ENCODE measurements at places on chromosomes 3 and 15.

DNA sequence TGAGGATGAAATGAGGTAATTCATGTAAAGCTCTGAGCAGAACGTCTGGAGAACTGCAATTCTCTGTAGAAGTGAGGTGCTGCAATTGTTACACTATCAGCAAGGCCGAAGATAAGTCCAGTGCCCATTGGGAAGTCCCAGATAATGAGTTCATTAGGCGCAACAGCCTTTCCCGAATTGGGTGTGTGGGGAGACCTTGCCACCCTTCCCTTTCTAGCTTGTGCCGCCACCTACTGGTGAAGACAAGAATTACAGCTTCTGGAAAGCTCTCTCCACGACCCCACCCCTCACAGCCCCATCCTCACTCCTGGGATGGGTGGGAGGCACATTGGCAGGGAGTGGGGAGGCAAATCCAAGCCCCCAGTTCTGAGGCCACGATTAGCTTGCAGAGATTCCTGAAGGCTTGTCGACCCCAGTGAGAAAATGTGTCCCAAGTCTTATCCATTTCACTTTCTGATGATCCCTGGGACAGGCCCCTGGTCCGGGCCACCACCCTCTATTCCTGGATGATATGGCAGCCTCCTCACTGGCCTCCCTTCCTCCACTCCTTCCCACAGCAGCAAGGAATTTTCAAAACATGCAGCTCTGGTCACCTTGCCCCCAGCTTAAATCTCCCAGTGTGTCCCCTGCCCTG, 36.4 kb downstream of the FAM3D start:
- peak; percentile 9 for DNase-seq

- peak; percentile 58 for DNase-seq
These were observed 12.1 kb upstream of the RTP2 start for GRCh38 chr3:187714404-187714979.

- no peak for DNase-seq
These were observed 72.1 kb upstream of the ITGA11 start for GRCh38 chr15:68503791-68504680.

DNA sequence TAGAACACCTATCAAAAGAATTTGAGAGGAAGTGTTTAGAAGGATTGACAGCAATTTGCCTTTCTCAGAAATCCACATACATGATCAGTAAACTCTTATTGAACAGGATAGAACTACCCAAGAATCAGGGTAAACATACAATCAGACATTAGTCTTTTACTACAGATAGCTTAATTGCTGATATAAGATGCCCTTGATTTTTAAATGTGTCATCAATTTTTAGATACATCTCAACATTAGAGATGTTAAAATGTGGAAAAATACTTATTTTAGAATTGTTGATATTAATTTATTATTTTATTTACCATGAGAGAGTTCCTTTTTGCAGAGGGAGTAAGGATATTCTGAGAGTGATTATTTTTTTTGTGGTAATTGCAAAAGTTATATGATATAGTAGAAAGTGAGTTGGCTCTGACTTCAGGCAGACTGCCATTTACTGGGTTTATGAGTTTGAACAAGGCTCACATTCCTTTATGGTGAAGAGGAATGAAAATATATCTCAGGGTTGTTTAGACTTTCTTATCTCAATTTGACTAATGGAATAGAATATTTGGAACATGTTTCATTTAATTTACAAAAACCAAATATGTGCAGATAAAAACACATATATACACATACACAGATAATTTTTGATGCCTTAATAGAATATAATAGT, 302.8 kb upstream of the GOLIM4 start:
- DNase-seq, result no peak

- DNase-seq, result no peak
These were observed 245.2 kb downstream of the EFHB start for GRCh38 chr3:19688767-19689166.

DNA sequence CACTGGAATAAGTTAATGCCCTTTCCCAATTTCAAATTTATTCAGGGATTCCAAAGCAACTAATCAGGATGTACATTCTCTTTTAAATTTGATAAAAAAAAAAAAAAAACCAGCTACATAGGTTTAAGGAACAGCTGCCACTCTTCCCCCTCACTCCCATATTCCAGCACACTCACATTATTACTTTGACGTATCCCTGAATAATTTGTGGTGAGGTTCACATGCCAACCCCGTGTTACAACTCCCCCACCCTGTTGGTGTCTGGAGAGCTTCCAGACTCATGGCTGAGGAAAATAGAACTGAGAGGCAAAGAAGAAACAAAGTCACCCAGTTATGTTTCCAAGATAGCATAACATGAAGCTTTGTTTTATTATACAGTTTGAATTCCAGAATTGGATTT, 300.5 kb upstream of the MME start:
- DNase-seq, result no peak

DNA sequence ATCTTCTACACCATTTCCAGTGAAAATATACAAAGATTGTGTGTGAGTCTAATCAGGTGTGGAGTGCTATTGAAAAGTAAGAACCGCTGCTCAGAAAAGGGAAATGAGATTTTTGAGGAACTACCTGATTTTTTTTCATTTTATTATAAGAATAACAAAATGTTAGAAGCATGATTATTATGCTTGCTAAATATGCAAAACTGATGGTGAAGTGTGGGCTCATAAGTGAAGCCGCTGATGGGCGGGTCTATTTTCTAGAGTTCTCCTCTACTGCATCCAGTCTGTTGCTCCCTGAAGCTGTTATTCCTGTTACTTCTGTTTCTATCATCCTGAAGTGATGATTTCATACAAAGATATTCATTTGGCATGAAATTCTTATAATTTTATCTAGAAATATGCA, 612.0 kb downstream of the CADM2 start:
- no peak for DNase-seq

GRCh38 chr3:43288850-43289249, 2.5 kb downstream of the SNRK start:
- no peak for DNase-seq

DNA sequence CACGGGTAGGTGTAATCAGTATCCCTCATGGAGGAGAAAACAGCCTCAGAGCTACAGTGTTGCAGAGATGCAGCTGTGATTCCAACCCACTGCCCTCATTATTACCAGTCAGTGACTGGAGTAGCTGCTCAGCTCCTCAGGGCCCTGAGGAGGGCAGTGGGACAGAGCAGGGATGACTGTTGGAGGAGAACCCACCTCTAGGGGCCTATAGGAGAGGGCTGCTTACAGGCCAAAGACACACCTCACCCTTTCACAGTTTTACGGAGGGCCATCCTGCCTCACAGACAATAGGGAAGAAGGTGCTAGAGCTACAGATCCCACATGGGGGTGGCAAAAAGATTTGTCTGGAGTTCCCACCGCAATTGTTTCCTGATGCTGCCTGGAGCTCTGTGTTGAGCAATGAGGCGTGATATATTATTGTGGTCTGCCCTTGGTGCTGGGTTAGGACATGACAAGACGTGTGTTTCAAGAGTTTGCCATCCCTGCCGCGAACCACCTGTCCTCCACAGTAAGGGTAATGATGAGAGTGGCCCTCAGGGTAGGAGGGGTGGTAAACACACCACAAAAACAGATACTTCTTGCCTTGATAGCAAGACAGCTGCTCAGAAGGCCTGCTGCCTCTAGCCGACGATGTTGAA, 140.5 kb upstream of the TPM1 start:
- no peak for DNase-seq

DNA sequence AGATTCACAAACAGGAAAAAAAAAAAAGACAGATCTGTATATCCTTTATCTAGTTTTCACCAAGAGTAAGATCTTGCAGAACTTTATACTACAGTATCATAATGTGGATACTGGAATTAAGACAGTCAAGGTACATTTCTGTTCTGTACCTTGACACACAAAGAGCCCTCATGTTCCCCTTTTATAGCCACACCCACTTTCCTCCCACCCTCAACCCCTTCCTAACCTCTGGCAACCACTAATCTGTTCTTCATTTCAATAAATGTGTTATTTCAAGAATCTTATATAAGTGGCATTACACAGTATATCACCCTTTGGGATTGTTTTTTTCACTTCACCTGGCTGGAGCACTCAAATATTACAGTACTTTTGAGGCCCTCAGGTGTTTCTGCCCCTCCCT, 3.6 kb upstream of the RAB6B start:
- no peak for DNase-seq

- peak; percentile 76 for DNase-seq
These were observed 4.7 kb upstream of the GOLGA8B start for GRCh38 chr15:34588046-34588674.

DNA sequence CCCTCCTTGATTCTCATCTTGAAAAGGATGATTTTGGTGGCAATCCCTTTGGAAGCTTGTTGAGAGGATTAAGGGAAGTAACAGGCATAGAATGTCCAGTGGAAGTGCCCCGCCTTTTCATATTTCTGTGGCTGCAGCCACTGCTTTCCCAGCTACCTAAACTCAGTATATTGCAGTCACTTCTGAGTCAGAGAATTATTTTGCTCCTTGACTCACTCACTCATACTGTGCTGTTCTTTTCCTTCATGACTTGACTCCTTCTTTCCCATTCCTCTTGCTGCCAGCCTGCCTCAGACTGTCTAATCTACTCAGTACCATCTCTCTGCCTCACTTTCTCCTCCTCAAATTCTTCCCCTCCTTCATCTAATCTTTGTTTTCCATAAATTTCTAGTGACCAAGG, 26.5 kb upstream of the POLR2M start:
- no peak for DNase-seq

- DNase-seq, result no peak
These were observed 273.3 kb downstream of the NSUN3 start for GRCh38 chr3:94336046-94336753.

DNA sequence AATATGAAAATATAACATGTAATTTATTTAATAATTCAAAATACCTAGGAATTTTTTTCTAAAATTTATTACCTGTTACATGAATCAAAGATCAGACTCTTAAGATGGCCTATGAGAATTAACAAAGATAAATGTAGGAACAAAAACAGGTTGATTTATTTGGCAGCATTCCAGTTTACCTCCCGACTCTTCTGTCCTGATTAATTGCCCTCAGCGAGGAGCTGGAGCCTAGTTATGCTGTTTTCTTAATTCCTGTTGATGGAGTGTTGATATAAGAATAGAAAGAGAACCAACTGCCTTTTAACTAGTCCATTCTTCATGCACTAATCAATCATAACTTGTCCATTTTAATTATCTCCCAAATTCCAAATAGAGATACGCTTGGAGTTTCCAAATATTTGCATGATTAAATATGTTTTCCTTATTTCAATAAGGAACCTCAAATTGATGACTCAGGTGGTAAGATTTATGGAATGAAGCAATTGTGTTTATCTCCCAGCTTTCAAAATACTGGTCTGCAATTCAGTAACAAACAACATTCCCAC, 10.6 kb upstream of the CPB1 start:
- no peak for DNase-seq

GRCh38 chr3:74559261-74559660, 55.2 kb downstream of the CNTN3 start:
- no peak for DNase-seq

DNA sequence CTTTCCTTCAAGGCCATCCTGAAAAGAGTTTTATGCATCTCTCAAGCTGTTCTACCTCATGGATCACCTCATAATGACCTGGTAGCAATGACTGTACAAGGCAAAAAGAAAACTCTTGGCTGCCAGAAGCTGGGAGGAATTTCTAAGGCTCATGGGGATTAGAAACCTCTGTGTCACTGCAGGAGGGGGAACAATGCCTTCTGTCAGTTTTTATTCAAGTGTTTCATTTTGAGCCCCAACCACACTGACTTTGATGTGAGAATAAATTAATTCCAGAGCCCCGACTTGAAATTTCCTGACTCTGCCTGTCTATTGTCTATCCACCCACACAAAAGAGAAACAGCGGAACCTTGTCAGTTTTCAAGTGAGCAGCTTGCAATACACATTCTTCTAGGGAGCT, 58.7 kb upstream of the MRPL3 start:
- no peak for DNase-seq

GRCh38 chr15:99054892-99055291, 47.3 kb upstream of the PGPEP1L start:
- no peak for DNase-seq

DNA sequence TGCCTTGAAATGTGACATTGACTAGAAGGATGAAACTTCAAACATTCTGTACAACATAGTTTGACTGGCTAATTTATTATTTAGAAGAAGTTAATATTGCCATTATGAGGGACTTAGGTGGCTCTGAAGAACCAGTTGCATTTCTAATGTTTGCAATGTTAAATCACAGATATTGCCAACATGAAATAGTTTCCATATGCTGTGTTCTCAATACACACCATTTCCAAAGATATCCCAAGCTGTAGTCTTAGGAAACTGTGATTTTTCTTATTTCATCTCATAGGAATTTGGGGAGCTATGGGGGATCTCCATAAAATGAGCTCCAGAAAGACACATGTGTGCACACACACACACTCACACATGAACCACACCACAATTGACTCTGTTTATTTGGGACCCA, 36.3 kb downstream of the ALG1L2 start:
- no peak for DNase-seq

GRCh38 chr3:143307613-143308183, 188.1 kb downstream of the CHST2 start:
- DNase-seq, result no peak

GRCh38 chr15:48596415-48596814, 49.1 kb downstream of the FBN1 start:
- no peak for DNase-seq

Measured in NCI-H1694 treated with DMSO at 0.1 percent for 48 hours (cell line).